T1000 (cell line): ENCODE measurements at places on chromosomes 1 and 21.

GRCh38 chr21:15250384-15250783 lies 185.6 kb upstream of the NRIP1 start:
- no peak for DNase-seq

GRCh38 chr21:36499578-36500471 lies 19.9 kb upstream of the CLDN14 start:
- no peak for DNase-seq

- no peak for DNase-seq
Observed at GRCh38 chr1:121518726-121519041, 333.9 kb downstream of the SRGAP2C start.

DNA sequence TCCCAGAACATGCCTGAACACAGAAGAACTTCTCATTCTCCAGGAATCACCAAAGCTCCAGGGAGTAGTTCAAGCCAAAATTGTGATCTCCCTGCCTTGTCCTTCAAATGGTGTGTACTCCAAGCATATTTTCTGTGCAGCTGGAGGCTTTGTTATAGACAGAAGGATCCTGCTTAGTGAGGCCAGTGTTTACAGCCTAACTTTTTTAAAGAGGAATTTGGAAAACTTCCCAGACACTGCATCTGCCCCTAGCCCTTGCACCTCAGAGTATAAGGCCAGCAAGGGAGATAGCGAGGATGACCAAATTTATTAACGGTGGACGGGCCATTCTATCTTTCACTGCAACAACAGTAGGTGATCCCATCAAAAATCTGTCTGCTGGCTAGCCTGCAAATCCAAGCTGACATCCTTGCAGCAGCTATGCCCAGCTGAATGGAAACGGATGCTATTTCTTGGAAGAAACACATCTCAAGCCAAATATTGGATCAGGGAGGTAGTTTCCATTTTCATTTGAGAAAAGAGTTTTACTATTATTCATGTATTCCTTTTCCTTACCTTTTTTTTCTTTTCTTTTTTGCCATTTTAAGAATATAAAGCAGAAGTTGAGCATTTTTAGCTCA lies 249.8 kb downstream of the USH2A start:
- DNase-seq: no peak

GRCh38 chr1:32957017-32957416 lies 7.6 kb downstream of the RNF19B start:
- no peak for DNase-seq

DNA sequence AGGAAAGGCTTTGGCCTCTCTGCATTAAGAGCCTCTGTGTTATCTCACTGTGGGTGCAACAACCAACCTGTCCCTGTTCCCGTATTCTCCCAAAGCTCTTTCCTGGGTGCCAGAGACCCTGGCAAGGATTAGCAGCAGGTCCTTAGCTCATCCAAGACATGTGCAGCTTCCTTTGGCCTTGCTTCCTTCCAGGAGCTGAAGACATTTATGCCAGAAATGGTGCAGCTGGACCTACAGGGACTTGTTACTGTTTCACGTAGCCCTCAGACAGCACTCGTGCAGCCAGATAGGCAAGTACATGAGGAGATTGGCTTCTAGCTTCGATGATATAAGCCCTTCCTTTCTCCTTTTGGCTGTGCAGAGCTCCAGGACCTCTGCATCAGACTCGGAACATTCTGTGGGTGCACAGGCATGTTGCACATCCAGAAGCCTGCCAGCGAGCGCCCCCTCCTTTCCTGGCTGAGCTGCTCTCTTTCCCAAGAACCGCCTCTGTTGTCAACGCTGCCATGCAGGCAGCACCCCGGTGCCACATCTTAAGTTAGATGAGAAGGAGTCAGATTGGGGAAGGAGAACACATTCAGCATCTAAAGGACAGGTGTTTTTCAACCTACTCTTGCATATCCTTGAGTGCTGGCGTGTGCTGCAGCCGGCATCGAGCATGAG lies 284.5 kb upstream of the PLXNA2 start:
- no peak for DNase-seq

DNA sequence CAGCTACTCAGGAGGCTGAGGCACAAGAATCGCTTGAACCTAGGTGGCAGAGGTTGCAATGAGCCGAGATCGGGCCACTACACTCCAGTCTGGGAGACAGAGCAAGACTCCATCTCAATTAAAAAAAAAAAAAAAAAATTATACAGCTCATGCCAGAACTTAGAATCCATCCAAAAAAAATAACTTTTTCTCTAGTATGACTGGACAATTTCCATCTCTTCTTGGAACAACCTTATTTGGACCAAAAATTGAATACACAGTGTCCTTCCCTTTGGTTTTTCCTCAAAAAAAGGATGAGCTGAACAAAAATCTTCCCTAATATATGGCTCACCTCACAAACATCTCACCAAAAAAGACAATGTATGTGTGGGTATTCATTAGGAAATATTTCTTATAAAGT lies 73.7 kb downstream of the TOR3A start:
- no peak for DNase-seq

DNA sequence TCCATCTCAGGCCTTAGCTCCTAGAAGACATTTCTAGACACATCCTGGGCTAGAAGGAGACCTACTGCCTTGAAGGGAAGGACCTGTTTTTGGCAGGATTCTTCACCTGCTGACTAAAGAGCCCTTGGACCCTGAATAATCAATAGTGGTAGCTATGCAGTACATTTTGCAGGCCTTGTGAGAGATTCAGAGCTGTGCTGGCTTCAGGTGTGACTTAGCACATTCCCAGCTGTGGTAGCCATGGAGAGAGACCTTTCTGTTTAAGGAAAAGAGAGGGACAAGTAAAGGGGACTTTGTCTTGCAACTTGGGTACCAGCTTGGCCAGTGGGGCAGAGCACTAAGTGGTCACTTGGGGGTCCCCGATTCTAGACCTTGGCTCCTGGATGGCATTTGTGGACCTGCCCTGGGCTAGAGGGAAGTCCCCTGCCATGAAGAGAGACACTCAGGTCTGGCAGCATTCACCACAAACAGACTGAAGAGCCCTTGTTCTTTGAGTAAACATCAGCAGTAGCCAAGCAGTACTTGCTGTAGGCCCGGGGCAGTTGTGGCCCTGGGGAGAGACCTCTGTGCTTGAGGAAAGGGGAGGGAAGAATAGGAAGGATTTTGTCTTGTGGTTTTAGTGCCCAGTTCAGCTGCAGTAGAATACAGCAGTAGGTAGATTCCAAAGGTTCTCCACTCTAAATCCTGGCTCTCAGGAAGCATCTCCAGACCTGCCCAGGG lies 26.2 kb upstream of the CD1A start:
- no peak for DNase-seq

GRCh38 chr1:87684713-87685205 lies 356.1 kb downstream of the LMO4 start:
- DNase-seq: no peak

GRCh38 chr1:186965847-186966246 lies 137.1 kb downstream of the PLA2G4A start:
- no peak for DNase-seq
